ENCODE measurements at places on chromosomes 5 and 9.

DNA sequence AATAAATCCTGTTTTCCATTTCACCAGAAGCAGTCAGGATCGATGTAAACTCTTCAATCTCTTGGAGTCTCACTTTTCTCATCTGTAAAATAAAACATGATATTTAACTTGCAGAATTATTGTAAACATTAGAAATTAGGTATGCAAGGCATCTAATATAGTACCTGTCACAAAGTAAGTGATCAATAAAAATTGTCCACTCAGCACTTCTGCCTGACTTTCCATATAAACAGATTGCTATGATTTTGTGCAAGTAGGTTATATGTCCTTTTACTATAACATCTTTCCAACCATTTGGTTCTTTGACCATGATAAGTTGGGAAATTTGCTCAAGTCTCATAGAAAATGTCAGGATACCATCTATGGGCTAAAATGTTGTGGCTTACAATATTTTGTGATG is 148.8 kb upstream of the MTAP start:
- no peak for DNase-seq

- no peak for DNase-seq
These were observed 16.5 kb downstream of the HBEGF start for GRCh38 chr5:140329739-140330481.

GRCh38 chr5:652023-652515 is 39.9 kb downstream of the CEP72 start:
- DNase-seq, result no peak

DNA sequence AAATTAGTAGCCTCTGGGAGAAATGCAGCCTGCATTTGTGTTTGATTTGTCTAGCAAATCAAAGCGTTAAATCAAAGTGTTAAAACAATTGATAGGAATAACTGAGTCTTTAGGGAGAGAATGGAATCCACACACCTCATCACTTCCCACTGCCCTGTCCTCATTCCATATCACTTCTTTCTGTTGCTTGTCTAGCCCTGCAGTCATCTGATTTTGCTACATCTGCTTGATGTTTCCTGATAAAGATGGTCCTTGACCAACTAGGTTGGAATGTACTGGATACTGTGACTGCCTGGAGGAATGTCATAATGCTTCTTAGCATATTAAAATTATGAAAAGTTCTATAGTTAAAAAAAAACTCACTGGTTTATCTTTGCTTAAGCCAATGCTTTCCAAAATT is 119.9 kb downstream of the DOCK2 start:
- no peak for DNase-seq

- no peak for DNase-seq
These were observed 710.8 kb upstream of the WWC1 start for GRCh38 chr5:167580608-167581007.

Measured in activated CD4-positive, alpha-beta T cell treated with anti-CD3 and anti-CD28 coated beads, Interleukin-2, amount 50 U/mL, for 48 hours (primary cell).